ENCODE measurements at places on chromosomes 7 and 10. TPM values are rescaled to one million over a fixed set of nuclear protein-coding genes. Genes with fewer than 3 reads are reported as not detected.

ARF5 gene
- total RNA-seq: 163 TPM

GPR141 gene
- total RNA-seq: not detected

SLC13A4 gene
- not detected for total RNA-seq

PKD1L1 gene
- 0.17 TPM for total RNA-seq

CREB5 gene
- total RNA-seq: 5.2 TPM

CALHM3 gene
- 4.1 TPM for total RNA-seq

ANKRD61 gene
- 0.26 TPM for total RNA-seq

ZNF365 gene
- total RNA-seq: 20.2 TPM

DNA sequence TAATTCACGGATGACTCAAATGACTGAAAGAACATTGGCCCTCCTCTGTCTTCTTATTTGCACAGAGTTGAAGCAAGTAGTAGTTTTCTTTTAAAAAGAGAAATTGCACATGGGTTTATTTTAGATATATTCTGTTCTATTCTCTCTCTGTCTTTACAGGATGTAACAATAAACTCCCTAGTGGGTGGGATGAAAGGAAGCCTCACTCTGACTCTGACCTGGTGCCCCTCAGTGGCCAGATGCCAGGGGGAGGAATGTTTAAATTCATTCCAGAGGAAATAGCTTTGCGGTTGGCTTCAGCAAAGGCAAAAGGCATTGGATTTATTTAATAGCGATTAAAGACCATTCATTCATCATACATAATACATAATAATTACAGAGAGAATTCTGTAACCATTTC lies 156.4 kb upstream of the MTPN start:
- DNase-seq: no peak

- no peak for DNase-seq
Observed at GRCh38 chr7:45173596-45174327, 16.2 kb downstream of the RAMP3 start.

- DNase-seq: no peak
Observed at GRCh38 chr7:135924302-135924701, 52.9 kb downstream of the MTPN start.

- no peak for DNase-seq
Observed at GRCh38 chr7:110943701-110944345, 147.1 kb upstream of the LRRN3 start.

DNA sequence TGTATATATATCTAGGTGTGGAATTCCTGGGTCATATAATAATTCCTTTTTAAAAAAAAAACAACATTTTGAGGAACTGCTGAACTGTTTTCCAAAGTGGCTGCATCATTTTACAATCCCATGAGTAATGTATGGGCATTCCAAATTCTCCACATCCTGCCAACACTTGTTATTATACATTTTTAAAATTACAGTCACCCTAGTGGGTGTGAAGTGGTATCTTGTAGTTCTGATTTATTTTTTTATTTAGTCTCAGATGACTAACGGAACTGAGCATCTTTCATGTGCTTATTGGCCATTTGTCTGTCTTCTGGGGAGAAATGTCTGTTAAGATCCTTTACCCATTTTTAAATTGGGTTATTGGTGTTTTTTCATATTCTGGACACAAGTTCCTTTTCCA lies 12.0 kb upstream of the KLHL7 start:
- DNase-seq: peak; percentile 66

- peak; percentile 67 for DNase-seq
Observed at GRCh38 chr7:9488555-9488954, 1055.1 kb downstream of the NXPH1 start.

DNA sequence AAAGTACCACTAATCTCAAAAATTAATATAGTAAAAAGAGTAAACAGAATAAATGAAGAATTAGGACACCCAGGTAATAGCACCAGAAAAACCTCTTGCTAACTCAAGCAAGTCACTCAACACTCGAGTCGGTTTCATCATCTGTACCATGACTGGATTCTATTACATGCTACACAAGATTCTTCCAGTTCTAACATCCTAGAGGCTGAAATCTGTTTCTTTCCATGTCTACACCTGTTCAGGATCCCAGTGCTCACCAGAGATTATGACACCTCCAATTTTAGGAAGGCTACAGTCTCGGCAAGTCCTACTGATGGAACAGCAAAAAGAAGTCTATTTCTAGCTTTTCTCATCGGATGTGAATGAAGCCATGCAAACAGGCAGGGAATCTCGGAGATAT lies 95.3 kb upstream of the ANK3 start:
- DNase-seq: no peak

- DNase-seq: peak; percentile 16
Observed at GRCh38 chr7:31729195-31729804, 42.3 kb downstream of the PPP1R17 start.

DNA sequence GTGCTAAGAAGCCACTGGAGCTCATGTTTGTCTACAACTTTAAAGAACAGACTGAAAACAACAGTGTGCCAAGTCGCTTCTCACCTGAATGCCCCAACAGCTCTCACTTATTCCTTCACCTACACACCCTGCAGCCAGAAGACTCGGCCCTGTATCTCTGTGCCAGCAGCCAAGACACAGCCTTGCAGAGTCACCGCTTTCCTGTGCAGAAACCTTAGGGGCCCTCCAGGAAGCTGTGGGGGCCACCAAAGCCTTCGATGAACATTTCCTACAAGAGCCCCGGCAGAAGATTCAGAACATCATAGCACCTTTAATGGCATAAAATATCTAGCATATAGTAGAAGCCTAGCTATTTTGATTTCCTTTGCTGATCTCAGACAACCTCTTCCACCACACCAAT lies 88.0 kb upstream of the PRSS58 start:
- no peak for DNase-seq

DNA sequence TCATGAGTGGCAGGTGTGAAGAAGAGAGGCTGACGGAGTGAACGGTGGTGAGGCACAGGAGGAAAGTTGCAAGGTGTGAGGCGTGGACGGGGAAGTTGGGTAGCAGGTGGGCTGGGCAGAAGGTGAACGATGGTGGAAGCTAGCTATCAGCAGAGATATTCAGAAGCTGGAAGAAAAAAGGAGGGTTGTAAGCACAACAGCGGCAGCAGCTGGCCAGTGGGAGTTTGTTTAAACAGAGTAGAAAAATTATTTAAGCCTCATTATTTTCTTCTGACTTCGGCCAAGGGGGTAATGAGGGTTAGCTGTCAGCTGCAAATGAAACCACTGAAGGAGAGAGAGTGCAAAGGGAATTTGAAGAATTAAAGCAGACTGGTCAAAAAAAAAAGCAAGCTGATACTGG lies 62.1 kb upstream of the PRKAR2B start:
- no peak for DNase-seq

- no peak for DNase-seq
Observed at GRCh38 chr10:99977916-99978315, 31.8 kb downstream of the DNMBP start.

DNA sequence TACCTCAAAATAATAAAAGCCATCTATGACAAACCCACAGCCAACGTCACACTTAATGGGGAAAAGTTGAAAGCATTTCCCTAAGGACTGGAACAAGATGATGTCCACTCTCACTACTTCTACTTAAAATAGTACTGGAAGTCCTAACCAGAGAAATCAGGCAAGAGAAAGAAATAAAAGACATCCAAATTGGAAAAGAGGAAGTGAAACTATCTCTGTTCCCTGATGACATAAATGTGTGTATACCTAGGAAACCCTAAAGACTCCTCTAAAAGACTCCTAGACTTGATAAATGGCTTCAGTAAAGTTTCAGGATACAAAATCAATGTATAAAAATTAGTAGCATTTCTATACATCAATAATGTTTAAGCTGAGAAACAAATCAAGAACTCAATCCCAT lies 314.1 kb downstream of the WDR37 start:
- DNase-seq: no peak

DNA sequence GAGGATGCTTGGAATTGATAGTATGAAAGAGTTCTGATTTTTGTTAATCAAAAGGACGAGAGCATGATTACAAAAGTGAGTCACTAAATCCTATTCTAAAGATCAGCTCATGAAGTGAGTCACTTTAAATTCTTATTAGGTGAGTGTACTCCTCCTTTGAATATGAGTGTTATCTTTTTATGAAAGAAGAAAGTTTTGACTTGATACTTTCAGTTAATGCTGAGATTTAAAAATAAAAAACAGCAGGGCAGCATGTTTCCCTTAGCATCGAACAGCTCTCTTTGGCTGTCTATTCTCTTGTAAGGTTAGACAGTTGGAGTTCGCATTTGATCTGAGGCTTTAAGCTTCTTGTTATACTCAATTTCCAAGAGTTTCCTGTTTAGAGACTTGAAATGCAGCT lies 222.0 kb downstream of the TWIST1 start:
- DNase-seq: peak; percentile 89

DNA sequence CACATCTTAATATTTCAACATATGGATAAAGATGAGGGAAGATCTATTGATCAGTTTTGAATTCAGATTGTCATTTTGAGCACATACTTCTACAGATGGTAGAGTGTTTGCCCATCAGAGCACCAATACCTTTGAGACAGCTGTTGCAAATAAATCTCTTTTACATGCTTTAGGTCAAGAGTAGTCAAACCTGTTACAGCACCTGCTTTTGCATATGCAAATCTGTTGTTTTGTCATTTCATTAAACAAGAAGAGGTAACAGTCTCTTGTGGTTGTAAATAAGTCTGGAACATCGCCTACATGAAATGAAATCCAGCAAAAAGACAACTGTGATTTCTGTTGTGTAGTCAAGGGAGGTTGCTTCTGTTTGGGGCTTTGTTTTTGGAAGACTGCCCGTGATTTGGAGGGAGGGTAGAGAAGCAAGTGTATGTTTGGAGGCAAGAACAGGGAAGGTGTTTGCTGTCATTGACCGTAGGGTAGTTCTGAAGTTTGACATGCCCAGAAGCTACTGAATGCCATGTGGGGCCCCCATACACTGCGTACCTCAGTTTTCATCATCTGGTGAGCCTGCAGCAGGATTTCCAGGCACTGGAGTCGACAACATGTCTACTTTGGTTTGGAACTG lies 233.6 kb upstream of the PPP1R3A start:
- no peak for DNase-seq

DNA sequence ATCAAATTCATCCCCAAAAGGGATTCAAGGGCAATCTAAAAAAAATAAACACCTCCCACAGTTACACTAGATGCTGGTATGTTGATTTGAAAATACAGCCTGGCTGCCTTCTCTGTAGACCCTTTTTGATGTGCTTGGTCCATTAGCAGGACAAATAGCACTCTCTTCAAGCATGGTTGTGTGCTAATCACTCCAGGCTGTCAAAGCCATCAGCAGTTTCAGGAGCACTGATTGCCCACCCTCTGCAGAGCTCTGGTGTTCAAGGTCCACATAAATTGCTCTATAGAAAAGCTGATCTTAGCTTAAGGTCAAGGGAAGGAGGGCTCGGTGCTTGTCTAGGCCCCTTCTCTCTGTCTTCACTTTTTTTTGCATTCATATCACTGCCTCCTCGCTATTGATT lies 35.4 kb downstream of the PRR15 start:
- no peak for DNase-seq

GRCh38 chr7:148967032-148967372 lies 61.3 kb downstream of the PDIA4 start:
- DNase-seq: no peak

- DNase-seq: no peak
Observed at GRCh38 chr7:91230503-91230902, 33.7 kb upstream of the FZD1 start.

GRCh38 chr10:24983946-24984345 lies 31.5 kb upstream of the PRTFDC1 start:
- no peak for DNase-seq

- no peak for DNase-seq
Observed at GRCh38 chr7:133040674-133041073, 41.2 kb downstream of the CHCHD3 start.

DNA sequence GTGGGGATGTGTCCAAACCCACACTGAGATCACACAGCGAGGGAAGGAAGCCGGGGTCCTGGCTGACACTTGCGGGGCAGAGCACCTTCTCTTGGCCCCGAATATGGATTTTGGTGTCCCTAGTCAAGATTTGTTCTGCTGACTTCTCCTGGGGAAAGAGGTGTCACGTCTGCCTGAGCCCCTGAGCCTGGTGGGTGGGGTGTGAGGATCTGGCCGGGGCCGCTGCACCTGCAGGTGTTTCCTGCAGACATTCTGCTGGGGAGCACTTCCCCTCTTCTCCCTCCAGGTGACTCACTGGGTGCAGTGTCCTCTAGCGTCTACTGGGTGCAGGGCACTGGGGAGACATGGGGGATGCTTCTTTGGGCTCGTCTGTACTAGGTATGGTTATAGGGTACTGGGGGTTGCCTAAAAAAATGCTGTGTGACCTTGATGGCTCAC lies 99.2 kb downstream of the GRK5 start:
- peak; percentile 34 for DNase-seq

DNA sequence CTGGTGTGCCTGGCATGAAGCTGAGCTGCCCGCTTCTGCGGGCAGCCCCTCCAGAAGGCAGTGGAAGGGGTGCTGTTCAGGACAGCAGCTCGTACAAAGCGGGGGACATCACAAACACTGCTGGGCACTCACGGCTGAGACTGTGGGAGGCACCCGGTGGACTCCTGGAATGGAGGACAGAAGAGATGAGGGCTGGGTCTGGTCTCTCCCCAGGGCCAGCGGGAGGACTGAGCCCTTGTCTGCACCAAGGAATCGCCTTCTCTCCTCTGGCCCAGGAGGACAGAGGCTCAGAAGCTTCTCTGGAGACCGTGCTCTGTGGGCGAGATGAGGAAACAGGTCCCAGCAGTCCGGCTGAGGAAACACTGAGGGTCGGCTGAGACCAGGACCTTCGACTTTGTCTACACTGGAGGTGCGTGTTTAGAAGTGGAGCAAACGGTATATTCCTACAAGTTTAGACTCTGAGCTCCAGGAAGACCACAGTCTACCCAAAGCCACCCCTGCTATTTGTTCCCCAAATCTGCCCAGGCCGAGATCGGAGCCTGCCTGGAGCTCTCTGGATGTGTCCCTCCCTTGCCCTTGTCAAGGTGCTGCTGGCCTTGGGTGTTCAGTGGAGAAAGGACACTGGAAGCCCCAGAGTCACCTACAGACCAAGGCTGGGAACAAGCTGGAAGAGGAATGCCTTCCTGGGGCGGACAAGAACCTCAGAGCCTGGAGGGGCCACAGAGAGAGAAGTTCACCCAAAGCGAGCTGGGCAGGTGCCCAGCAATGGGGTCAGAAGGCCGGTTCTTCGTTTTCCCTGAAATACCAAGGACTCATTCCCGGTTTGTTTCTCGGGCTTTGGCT lies 12.9 kb upstream of the INPP5A start:
- DNase-seq: no peak
